ELR (cell line): ENCODE measurements at places on chromosomes 16 and 17.
A peak's percentile ranks its signal among the peaks of the same experiment; 100 is the strongest.

DNA sequence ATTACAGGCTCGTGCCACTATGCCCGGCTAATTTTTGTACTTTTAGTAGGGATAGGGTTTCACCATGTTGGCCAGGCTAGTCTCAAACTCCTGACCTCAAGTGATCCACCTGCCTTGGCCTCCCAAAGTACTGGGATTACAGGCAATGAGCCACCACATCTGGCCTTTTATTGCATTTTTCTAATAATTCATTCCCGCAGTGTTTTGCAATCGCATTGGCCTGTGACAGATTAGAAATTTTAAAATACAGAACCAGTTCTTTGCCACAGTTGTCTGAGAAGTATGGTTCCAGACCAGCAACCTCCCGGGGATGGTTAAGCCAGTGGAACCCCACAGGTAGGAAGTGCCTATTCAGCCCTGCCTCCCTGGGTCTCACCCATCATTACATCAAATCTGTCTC is 3.2 kb upstream of the CRHR1 start:
- no peak for DNase-seq

DNA sequence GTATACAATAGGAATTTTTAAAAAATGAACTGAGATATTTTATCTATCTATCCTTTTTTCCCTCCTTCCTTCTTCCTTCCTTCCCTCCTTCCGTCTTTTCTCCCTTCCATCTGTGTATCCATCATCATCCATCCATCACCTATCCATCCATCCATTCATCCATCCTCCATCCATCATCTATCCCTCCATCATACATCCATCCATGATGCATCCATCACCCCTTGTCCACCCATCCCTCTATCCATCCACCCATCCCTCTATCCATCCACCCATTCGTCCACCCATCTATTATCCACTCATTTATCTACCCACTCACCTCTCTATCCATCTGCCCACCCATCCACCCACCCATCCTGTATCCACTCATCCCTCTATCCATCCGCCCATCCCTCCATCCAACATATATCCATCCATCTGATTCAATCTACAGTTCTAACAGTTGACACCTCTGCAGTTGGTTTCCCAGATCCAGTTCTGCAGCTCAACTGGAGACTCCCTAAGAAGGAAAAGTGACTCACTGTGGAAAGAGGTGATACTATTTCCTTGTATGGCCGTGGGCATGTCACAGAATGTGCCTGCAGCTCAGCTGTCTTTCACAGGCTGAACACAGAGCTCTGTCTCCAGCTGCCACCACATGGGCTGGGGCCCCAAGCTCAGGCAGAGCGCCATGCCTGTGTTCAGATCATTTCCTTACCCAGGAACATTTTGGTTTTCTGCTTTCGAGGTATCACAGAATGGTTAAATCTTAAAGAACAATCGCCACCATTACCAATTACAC is 130.8 kb downstream of the XYLT1 start:
- DNase-seq = peak; percentile 16

GRCh38 chr16:66521951-66522771 is 27.8 kb downstream of the TK2 start:
- peak; percentile 93 for DNase-seq

GRCh38 chr17:77836557-77837041 is 121.9 kb upstream of the TNRC6C start:
- peak; percentile 71 for DNase-seq

DNA sequence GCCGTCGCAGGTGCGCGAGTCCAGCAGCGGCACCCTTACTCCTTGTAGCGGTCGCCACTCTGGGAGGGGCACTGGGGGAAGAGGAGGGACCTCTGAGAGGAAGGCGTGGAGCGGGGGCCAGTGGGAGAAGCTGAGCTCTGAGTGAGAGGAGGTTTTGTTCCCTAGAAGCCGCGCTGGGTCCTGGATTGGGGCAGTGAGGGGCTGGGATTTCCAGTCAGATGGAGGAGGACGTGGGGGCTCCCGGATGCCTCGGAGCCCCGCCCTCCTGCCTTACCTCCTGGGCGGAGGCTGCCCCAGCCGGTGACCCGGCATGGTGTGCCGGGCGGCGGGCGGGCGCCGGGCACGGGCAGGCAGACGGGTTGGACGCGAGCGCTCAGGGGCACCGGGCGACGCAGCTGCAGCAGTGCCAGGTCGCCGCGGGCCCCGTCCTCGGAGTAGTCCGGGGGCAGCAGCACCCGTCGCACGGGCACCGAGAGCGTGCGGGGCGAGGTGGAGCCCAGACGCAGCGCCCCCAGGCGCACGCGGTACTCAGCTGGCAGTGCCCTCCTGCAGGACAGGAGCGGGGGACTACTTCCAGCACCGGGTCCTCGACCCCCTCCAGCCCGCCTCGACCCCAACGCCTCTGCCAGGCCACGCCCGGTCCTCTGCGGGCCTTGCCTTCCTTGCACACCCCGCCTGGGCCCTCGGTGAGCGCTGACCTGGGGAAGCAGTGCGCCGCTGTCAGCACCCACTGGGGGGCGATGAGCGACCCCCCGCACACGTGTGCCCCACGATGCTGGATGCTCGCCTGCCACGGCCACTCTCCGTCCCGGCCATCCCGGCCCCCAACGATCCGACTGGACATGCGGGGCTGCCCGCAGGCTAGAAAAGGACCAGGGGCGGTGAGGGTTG is 2.0 kb downstream of the PRSS33 start:
- DNase-seq = no peak

- peak; percentile 73 for DNase-seq
Measured at GRCh38 chr17:47223007-47223406, 13.9 kb downstream of the MYL4 start.

DNA sequence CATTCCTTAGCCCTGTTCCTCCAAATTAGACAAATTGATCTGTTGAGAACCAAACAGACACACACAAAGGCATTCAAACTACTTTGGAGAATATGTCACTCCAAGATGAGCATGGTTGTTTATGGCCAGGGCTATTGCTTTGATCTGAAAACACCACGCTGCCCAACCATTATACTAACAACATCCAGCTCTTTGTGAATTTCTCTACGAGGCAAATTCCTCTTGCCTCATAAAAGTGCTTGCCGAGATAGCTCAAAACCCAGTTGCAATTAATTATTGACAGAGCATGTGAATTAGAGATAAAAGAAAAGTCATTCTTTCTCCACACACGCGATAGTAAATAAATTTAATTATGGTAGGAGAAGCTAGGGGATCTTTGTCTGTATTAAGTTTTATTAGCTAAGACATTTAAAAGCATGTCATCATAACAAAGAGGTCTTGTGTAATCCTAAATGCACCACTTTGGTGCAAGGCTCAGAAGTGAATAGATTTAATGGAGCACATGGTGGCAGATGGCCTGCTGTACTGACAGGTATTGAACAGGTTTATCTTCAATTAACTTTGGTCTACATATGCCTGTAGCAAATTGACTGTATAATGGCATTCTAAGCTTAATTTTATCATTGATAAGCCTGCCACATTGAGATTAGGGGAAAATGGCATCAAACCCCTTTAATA is 441.8 kb downstream of the HS3ST4 start:
- no peak for DNase-seq

GRCh38 chr16:61730997-61731396 is 305.2 kb downstream of the CDH8 start:
- no peak for DNase-seq

- DNase-seq = peak; percentile 73
Measured at GRCh38 chr17:72456075-72456474, 335.3 kb downstream of the SOX9 start.

DNA sequence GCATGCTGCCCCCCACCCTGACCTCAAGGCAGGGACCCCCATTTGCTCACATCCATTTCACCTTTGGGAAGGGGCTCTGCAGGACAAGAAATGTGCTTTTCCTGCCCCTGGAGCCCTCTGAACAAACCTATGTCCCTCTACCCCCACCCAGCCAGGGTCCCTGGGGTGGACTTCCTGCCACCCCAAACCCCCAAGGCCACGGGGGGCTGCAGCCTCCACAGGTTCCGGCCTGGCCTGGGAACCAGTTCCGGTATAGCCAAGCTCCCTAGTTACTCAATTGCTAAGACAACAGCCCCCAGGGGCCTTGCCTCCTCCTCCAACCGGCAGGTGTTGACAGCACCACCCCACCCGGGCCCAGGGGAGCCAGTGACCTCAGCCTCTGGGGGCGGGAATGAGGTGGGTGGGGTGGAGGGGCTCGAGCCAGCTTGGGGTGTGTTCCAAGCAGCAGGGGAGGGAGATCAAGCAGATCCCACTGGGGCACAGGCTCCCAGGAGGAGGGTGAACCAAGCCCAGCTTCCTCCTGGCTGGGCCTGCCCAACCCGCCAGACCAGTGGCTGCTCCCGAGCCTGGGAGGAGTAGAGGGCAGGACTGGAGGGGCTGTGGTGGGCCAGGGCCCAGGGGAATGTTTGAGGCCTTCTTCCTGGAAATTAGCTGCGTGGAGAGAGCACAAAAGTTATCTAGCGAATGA is 6.6 kb downstream of the PNMT start:
- no peak for DNase-seq

- no peak for DNase-seq
Measured at GRCh38 chr16:70548936-70549335, 25.3 kb downstream of the SF3B3 start.

DNA sequence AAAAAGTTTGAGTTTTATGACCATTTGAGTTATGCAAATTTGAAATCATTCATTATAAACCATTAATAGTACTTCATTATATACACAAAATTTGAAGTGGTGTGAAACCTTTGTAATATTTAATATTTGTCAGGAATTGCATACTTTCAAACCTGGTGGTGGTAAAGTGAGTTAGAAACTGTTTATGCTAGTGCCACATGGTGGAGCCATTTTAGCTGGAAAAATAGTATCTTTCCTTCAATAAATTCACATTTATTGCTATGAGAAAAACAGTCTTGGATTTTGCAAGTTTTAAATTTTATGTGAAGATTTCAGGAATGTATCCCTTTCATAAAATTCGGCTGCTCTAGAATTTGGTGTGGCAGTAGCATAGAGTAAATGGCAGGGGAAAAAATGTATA is 7.3 kb upstream of the BLMH start:
- DNase-seq = peak; percentile 39

- peak; percentile 47 for DNase-seq
Measured at GRCh38 chr17:37239690-37240334, 136.0 kb upstream of the C17orf78 start.

DNA sequence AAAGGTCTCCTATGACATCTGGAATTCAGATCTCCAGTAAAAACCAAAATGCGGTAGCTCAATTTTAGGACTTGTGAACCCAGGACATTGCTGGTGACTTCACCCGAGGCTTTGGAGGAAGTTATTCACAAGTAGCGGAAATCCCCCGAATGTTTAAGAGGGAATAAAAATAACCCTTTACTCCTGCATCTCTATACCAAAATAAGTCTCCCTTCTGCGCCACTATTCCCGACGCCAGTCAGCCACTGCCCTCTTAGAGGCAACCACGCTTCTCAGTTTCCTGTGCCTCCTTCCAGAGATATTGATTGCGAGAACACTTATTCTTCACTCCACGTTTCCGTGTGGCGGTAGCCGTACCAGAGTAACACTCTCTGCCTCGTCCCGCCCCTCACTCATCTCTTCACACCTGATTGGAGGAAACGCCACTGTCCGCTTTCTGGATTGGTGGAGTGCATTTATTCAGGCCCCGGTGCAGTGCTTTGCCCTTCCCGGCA is 27.4 kb downstream of the EMP2 start:
- no peak for DNase-seq

GRCh38 chr16:84787263-84787622 is 32.5 kb upstream of the CRISPLD2 start:
- DNase-seq = no peak

GRCh38 chr17:31608659-31609254 is 217.3 kb downstream of the RAB11FIP4 start:
- DNase-seq = no peak

- no peak for DNase-seq
Measured at GRCh38 chr17:19904924-19905323, 37.2 kb upstream of the ULK2 start.

GRCh38 chr17:1398028-1398427 is 2.0 kb downstream of the YWHAE start:
- no peak for DNase-seq

- no peak for DNase-seq
Measured at GRCh38 chr16:69889295-69889964, 61.7 kb upstream of the CLEC18A start.

DNA sequence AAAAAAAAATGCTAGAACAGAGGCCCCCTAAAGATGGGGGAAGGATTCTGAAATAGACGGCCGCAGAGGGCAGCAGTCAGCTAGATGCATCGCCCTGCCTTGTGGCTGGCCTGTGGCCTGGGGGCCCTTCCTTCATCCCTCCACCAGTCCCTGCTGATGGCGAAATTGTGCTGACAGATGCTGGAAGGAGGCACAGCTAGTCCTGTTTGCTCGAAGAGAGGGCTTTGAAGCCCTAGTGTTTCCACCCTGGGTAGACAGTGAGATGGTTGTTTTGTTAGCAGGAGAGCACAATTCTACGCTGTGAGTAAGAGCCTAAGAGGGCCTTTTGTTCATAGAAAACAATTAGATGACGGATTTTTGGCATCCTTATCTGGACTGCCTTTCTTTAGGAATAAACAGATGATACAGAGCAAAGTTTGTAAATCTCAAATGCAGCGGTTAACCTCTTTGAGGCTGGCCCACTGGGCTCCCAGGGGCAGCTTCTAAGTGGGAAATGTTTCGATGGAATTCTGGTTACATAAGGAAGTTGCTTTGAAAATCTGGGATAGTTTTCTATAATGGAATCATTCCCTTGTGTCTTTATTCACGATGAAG is 23.0 kb downstream of the VPS35L start:
- no peak for DNase-seq

DNA sequence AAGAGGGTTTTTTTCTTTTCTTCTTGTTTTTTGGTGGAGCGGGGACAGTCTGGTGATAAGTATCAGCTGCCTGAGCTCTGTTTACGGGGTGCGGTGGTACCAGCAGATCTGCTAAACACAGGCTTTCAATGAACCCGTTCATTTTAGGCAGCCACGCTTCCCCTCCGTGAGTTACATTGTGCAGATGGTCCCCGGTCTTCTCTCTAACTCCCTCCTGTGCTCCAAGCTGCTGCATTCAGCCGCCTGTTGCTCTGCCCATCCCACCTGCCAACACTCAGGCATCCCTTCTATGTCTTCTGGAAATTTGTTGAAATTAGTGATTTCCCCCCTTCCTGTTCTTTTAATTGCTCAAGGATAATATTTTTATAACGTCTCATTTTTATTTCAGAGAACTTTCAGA is 82.1 kb upstream of the ELAC2 start:
- no peak for DNase-seq

- DNase-seq = no peak
Measured at GRCh38 chr16:30992931-30993816, 8.2 kb downstream of the HSD3B7 start.

DNA sequence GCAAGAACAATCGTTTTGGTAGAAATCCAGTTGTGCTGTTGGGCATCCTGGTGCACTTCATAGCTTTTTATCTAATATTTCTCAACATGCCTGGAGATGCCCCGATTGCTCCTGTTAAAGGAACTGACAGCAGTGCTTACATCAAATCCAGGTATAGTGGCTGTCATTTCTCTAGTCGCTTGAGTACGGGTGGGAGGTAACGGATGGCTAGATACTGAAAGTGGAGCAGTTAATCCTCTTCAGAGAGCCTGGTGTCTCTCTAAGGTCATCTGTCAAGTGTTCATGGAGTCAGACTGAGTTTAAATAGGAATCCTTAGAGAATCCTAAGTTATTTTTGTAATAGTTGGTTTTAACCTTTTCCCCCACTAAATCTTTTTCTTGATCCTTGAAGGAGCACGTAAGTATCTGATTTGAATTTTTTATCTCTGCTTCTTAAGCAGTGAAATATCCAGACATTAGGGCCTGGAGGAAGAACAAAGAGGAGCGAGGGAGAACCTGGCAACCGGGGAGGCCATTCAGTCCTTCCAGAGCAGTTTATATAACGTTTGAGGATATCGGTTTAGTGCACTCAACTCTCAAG is 37.2 kb downstream of the MFSD11 start:
- no peak for DNase-seq
